ENCODE measurements at places on chromosomes 4 and X. TPM values are rescaled to one million over a fixed set of nuclear protein-coding genes. Genes with fewer than 3 reads are reported as not detected.

GRCh38 chrX:56468441-56468840, 95.0 kb upstream of the UBQLN2 start:
- peaks cover 8% of the 10 kb centered on the region for H3K27me3 ChIP-seq
- H3K36me3 ChIP-seq = no peaks in the 10 kb centered on the region
- no peaks in the 10 kb centered on the region for H3K4me1 ChIP-seq
- H3K27ac ChIP-seq = no peak overlapping the region
- DNase-seq = no peak

- peaks cover 40% of the 10 kb centered on the region for H3K4me1 ChIP-seq
- peak overlapping the region; percentile 79 for H3K27ac ChIP-seq
- peak; percentile 84 for DNase-seq
- H3K4me3 ChIP-seq = no peak overlapping the region
- peaks cover 22% of the 10 kb centered on the region for H3K36me3 ChIP-seq
These were observed 8.2 kb downstream of the PRRG3 start for GRCh38 chrX:151703487-151703886.

- H3K27me3 ChIP-seq = peaks cover under 1% of the 10 kb centered on the region
- no peaks in the 10 kb centered on the region for H3K4me1 ChIP-seq
- no peak overlapping the region for H3K4me3 ChIP-seq
- H3K27ac ChIP-seq = no peak overlapping the region
- DNase-seq = no peak
- peaks cover 3% of the 10 kb centered on the region for H3K36me3 ChIP-seq
These were observed 96.4 kb upstream of the SMIM10 start for GRCh38 chrX:134894373-134894895.

- H3K27ac ChIP-seq = no peak overlapping the region
- DNase-seq = no peak
- no peaks in the 10 kb centered on the region for H3K36me3 ChIP-seq
- no peak overlapping the region for H3K4me3 ChIP-seq
- H3K4me1 ChIP-seq = no peaks in the 10 kb centered on the region
These were observed 580.3 kb downstream of the FSTL5 start for GRCh38 chr4:161583549-161583948.

HSPA4L gene
- 2.5 TPM for total RNA-seq

DNA sequence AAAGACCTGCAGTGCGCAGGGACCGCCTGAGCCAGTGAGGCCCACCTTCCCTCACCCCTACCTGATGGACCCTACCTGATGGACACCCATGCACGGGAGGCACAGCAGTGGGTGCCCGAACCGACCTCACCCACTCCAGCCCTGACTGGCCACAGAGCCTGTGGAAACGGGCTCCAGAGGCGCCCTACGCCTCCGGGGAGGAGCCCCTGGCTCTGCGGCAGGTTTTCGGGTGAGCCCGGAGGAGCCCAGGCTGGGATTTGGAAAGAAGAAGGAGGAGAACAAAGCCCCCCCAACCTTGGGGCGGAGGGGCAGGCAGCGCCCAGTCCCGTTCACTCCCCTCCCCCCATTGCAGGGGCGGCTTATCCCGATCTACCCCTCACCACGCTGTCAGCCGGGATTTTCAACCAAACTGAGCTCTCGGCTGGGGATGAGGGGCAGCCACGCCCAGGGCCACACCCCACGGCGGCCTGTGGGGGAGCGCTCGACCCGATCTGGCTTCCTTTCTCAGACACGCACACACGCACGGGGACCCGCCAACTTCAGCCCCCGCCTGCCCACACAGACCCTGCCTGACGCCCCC, 675 bp downstream of the L1CAM start:
- H3K27ac ChIP-seq = no peak overlapping the region
- no peak overlapping the region for H3K4me3 ChIP-seq
- H3K36me3 ChIP-seq = no peaks in the 10 kb centered on the region
- H3K4me1 ChIP-seq = peaks cover 7% of the 10 kb centered on the region

ELMOD2 gene
- 22.9 TPM for total RNA-seq

SPATA18 gene
- 2.7 TPM for total RNA-seq

DNA sequence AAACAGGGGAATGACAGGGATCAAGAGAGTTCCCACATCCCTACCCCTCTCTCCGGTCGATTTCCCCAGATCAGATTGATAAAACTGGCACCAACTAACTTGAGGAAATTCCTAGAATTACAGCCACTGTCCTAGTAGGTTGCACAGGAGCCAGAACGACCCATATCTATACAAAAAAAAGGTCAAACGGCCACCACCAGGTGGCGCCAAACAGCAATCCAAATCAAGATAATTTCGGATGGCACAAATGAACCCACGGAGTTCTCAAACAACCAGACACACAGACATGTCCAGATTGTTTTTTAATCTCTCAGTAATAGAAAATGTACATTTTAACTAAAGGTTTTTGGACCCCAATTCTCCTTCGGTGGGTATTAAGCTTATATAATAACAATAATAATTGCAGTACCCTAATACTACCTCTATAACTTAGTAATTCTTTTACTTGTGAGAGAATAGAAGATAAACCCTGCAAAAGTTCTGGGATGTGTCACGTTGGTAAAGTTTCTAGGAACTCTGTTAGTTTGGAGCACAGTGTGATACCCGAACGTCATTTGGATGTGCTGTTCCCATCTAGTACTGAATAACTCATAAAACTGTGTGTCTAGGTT, 212.6 kb downstream of the SPOCK3 start:
- no peak overlapping the region for H3K4me3 ChIP-seq
- H3K27ac ChIP-seq = no peak overlapping the region
- no peaks in the 10 kb centered on the region for H3K27me3 ChIP-seq
- no peaks in the 10 kb centered on the region for H3K36me3 ChIP-seq

- DNase-seq = peak; percentile 80
- peak overlapping the region; percentile 72 for H3K27ac ChIP-seq
- peaks cover 16% of the 10 kb centered on the region for H3K36me3 ChIP-seq
- peaks cover 7% of the 10 kb centered on the region for H3K4me1 ChIP-seq
These were observed 4.6 kb upstream of the KANTR start for GRCh38 chrX:53089224-53089842.

GRCh38 chrX:133543654-133544053, 128.4 kb upstream of the GPC4 start:
- peaks cover 10% of the 10 kb centered on the region for H3K4me1 ChIP-seq
- H3K36me3 ChIP-seq = peaks cover 3% of the 10 kb centered on the region
- peak overlapping the region; percentile 2 for H3K27ac ChIP-seq
- peaks cover 7% of the 10 kb centered on the region for H3K27me3 ChIP-seq

GRCh38 chr4:67546004-67546356, 677 bp upstream of the CENPC start:
- H3K36me3 ChIP-seq = peaks cover 2% of the 10 kb centered on the region
- DNase-seq = peak; percentile 21
- H3K4me1 ChIP-seq = peaks cover 2% of the 10 kb centered on the region
- H3K27ac ChIP-seq = peak overlapping the region; percentile 82
- H3K27me3 ChIP-seq = no peaks in the 10 kb centered on the region
- peak overlapping the region; percentile 84 for H3K4me3 ChIP-seq

GAGE12F gene
- not detected for total RNA-seq

DNA sequence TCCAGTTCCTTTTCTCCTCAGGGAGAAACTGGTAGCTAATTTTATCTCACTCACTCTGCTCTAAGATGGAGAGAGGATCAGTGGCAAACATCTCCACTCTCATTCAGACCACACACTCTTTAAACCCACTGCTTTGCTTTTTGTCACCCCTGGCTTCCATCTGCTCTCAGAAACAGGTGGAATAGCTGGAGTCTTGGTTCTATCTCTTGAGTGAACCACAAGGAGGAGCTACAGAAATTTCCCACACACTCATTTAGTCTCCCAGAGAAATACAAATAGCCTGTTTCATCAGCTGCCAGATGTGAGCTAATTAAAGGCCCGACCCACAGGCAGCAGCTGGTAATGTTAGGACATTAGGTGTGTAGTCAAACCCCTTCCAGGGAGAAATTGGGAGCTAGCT, 96.6 kb downstream of the STPG2 start:
- no peaks in the 10 kb centered on the region for H3K4me1 ChIP-seq
- no peaks in the 10 kb centered on the region for H3K36me3 ChIP-seq
- no peaks in the 10 kb centered on the region for H3K27me3 ChIP-seq
- no peak overlapping the region for H3K27ac ChIP-seq
- no peak for DNase-seq

DNA sequence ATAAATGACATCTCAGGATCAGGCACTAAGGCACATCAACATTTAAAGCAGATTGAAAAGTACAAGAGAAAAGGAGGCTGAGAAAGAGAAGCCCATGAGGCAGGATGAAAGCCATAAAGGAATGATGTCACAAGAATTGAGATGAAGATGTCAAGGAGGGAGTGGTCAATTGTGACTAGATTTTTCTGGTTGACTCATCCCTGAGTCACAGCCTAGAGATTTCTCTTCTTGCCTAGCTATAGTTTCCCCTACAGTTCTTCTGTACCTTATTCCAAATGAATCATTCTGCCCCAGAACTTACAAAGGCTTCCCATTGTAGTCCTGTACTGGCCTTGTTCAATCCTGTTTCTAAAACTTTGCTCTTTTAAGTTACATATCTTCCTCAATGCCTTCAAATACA, 3.4 kb upstream of the USP53 start:
- peaks cover 4% of the 10 kb centered on the region for H3K4me1 ChIP-seq
- H3K27ac ChIP-seq = no peak overlapping the region
- no peak for DNase-seq
- no peak overlapping the region for H3K4me3 ChIP-seq
- H3K36me3 ChIP-seq = no peaks in the 10 kb centered on the region

GRCh38 chr4:16524911-16525554, 298.8 kb upstream of the TAPT1 start:
- H3K4me3 ChIP-seq = no peak overlapping the region
- H3K36me3 ChIP-seq = no peaks in the 10 kb centered on the region
- H3K4me1 ChIP-seq = peaks cover 12% of the 10 kb centered on the region
- DNase-seq = peak; percentile 82

SMIM31 gene
- total RNA-seq = not detected

GRCh38 chr4:31442236-31442635, 722.1 kb downstream of the PCDH7 start:
- no peaks in the 10 kb centered on the region for H3K4me1 ChIP-seq
- no peaks in the 10 kb centered on the region for H3K36me3 ChIP-seq
- no peak for DNase-seq
- no peak overlapping the region for H3K27ac ChIP-seq
- no peaks in the 10 kb centered on the region for H3K27me3 ChIP-seq

DNA sequence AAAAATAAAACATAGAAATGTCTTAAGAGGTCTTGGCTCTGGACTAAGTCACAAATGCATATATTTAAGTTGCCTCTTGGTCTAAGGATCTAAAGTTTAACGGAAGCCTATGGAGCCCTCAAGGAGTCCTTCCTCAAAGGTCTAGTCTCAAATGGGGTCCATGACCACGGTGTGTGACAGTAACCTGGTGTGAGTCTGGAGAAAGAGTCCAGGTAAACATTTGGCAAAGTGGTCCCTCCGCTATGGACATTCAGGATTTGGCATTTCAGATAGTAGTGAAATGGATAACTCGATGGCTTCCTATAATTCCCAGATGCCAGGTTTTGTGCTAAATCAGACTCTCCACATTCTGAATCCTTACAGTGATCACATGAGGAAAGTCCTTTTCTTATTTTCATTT, 44.2 kb downstream of the RHOH start:
- H3K27ac ChIP-seq = no peak overlapping the region
- H3K27me3 ChIP-seq = no peaks in the 10 kb centered on the region
- H3K4me1 ChIP-seq = no peaks in the 10 kb centered on the region

DNA sequence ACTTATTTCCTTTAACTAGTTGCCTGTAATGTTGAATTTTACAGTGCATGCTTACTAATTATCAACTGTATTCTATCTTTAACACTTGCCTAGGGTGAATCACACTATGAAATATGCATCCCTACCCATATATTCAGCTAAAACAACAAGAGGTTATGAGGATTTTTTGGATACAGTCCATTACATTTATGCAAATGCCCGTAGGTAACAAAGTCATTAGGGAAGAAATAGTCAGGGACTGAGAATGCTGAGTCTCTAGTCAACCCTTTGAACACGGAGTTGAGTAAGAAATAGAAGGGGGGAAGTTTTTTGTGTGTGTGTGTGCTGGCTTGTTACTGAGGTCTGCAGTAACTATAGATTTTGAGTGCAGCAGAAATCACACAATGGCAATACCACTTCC, 26.1 kb upstream of the CBLL2 start:
- H3K36me3 ChIP-seq = no peaks in the 10 kb centered on the region
- H3K4me3 ChIP-seq = no peak overlapping the region
- peaks cover 2% of the 10 kb centered on the region for H3K27me3 ChIP-seq
- DNase-seq = no peak
- no peaks in the 10 kb centered on the region for H3K4me1 ChIP-seq

CFAP47 gene
- under 0.01 TPM for total RNA-seq

DNA sequence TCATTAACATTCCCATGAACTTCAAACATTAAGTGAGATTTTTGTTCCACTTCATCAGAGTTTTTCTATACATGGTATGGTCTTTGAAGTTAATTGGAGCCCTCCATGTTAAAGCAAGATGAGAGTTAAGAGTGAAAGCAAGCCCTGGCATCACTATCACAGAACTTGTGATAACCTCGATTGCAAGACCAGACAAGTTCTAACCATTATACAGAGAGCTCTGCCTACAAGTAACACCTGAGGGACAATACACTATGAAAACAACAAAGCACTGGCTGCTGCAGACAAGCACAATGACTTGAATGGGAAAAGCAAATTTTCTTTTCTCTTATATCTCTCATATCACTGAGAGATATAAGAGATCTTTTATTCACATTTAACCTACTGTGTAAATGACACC, 126.6 kb upstream of the GYPA start:
- no peak overlapping the region for H3K27ac ChIP-seq
- no peaks in the 10 kb centered on the region for H3K36me3 ChIP-seq
- no peaks in the 10 kb centered on the region for H3K27me3 ChIP-seq
- H3K4me1 ChIP-seq = no peaks in the 10 kb centered on the region

DNA sequence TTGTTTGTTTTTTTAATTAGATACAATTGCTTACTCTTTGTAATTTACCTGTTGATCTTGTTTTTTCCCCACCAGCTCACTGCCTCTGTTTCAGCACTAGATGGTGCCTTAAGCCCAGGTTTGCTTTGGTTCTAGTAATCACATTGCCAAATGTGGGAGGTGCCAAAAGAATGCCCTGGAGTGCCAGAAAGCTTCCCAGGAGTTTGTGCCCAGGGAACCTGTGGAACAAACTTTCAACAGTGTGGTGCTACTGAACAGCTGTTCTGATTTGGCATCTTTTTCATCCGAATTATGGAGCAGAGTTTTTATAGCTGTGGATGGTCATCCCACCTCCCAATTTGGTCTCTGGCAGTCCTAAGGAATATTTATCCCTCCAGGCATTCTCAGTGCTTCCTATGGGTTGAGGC, 1000.7 kb downstream of the STIM2 start:
- H3K27me3 ChIP-seq = no peaks in the 10 kb centered on the region
- H3K36me3 ChIP-seq = no peaks in the 10 kb centered on the region
- H3K4me3 ChIP-seq = no peak overlapping the region

GRCh38 chrX:154809939-154810665, 4.8 kb upstream of the MPP1 start:
- peaks cover 5% of the 10 kb centered on the region for H3K4me1 ChIP-seq
- no peak overlapping the region for H3K27ac ChIP-seq
- no peaks in the 10 kb centered on the region for H3K27me3 ChIP-seq
- H3K4me3 ChIP-seq = no peak overlapping the region

GRCh38 chrX:148647651-148648050, 147.2 kb downstream of the AFF2 start:
- H3K36me3 ChIP-seq = no peaks in the 10 kb centered on the region
- H3K27ac ChIP-seq = no peak overlapping the region
- DNase-seq = no peak
- no peaks in the 10 kb centered on the region for H3K4me1 ChIP-seq
- no peaks in the 10 kb centered on the region for H3K27me3 ChIP-seq

PRSS12 gene
- 7.1 TPM for total RNA-seq

GRCh38 chr4:7947927-7948326, 8.3 kb upstream of the AFAP1 start:
- no peak overlapping the region for H3K4me3 ChIP-seq
- no peaks in the 10 kb centered on the region for H3K36me3 ChIP-seq
- H3K27me3 ChIP-seq = peaks cover 6% of the 10 kb centered on the region

- H3K27me3 ChIP-seq = peaks cover 14% of the 10 kb centered on the region
- peak overlapping the region; percentile 51 for H3K27ac ChIP-seq
- H3K4me3 ChIP-seq = no peak overlapping the region
- DNase-seq = peak; percentile 40
- H3K4me1 ChIP-seq = peaks cover 37% of the 10 kb centered on the region
These were observed 33.0 kb downstream of the PLAC1 start for GRCh38 chrX:134625315-134625718.

Measured in muscle of leg (tissue), 16 donors.